ENCODE measurements at places on chromosomes 11 and 22.
A peak's percentile ranks its signal among the peaks of the same experiment; 100 is the strongest.

DNA sequence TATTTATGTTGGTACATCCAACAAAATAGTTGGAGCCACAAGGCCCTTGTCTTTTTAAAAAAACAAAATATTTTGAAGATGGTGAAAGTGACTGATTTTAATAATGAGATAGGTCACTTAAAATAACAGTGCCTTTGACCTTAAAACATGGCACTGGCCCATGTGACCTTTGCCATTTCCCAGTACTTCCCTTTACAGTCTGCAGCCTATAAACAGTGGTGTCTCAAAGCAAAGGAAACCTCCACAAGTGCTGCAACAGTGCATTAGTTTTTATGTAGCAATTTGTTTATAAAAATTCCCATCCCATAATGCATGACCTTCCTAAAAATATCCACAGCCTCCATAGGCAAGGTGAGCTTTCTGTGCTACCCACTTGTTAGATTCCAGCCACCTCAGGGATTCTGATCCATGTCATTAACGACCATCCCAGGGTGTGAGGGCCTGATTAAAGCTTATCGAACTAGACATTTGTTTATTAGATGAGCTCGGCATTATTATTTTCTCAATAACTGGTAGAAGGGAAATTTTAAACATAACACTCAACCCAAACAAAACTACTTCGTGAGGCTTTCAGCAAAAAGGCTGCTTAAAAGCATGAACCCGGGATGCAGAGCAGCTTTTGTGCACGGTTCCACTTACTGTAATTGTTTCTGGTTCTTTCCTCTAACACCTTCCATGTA is 28.0 kb upstream of the CRKL start:
- DNase-seq: no peak

DNA sequence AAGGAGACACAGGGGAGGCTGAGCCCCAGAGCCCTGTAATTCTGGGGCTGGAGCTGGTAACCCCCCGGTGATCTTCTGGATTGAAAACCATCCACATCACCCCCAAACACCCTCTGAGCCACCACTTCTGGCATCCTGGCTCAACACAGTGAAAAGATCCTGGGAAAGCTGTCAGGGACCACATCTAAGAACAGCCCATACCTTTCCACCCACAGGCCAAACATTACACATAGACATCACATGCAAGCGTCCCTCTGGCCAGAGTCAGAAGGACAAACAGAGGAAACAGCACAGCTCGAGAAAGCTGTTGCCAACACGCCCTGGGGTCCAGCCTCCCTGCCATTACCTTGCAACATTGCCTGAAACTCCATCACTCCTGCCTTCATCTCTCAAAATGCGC is 469.5 kb downstream of the SOX6 start:
- DNase-seq: no peak

GRCh38 chr11:86124251-86125233 is 55.7 kb upstream of the PICALM start:
- DNase-seq: no peak

DNA sequence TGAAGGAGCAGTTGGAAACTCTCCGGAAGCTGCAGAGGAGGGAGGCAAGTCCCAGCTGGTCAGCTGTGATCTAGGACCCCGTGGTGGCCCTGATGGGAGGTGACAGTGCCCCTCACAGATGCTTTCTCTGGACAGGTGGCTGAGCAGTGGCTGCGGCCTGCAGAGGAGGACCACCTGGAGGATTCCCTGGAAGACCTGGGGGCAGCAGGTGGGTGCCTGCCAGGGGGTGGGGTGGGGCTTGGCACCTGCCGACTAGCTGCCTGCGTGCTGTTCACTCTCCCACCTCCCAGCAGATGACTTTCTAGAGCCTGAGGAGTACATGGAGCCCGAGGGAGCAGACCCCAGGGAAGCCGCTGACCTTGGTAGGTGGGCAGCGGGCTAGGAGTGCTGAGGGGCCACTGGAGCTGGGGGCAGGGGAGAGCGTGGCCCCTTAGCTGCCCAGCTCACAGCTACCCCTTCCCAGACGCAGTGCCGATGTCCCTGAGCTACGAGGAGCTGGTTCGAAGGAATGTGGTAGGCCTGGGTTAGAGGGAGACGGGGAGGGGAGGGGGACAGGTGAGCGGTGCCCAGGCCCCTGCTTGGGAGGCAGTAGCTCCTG is 3.1 kb downstream of the SCO2 start:
- no peak for DNase-seq

DNA sequence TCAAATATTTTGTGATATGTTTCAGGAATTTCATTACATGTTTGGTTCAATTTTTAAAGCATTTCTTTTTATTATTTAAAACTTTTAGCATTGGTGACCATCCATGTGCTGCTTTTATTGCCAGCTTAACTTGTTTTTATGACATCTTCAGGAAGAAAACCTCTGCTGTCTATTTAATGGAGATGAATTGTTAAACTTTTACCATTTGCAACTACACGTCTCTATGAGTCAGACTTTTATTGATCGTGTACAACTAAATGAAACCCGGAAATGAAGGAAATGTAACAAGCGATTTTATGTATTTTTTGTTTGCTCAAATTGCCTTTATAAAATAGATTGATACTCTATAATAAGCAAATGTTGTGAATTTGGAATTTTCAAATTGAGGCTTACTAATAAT is 113.0 kb downstream of the PTPRJ start:
- DNase-seq: no peak

GRCh38 chr22:20216863-20217499 is 51.1 kb downstream of the RTN4R start:
- DNase-seq: no peak

GRCh38 chr11:70493089-70493474 is 94.8 kb downstream of the CTTN start:
- DNase-seq: no peak

DNA sequence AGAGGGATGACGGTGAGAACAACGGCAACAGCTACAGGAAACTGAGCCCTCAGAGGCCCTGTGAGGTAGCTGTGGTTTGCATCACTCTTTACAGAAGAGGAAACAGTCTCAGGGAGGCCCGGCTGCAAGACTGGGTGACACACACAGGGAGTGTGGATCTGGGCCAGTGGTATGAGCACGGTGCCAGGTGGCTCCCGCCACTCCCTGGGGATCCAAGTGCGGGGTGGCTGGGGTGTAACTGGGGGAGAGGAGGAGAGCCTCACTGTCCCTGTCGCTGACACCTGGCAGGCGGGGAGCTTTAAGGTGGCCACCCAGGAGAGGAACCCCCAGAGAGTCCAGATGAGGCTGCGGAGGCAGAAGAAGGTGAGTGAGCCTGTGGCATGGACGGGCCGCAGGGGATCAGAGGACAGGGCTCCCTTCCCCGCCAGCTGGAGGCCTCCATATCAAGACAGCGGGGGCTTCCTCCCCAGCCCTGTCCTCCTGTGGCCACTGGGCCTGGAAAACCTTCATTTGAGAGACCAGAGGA is 5.6 kb downstream of the RGL4 start:
- peak; percentile 82 for DNase-seq

GRCh38 chr11:27656806-27657483 is 43.3 kb downstream of the BDNF start:
- no peak for DNase-seq

DNA sequence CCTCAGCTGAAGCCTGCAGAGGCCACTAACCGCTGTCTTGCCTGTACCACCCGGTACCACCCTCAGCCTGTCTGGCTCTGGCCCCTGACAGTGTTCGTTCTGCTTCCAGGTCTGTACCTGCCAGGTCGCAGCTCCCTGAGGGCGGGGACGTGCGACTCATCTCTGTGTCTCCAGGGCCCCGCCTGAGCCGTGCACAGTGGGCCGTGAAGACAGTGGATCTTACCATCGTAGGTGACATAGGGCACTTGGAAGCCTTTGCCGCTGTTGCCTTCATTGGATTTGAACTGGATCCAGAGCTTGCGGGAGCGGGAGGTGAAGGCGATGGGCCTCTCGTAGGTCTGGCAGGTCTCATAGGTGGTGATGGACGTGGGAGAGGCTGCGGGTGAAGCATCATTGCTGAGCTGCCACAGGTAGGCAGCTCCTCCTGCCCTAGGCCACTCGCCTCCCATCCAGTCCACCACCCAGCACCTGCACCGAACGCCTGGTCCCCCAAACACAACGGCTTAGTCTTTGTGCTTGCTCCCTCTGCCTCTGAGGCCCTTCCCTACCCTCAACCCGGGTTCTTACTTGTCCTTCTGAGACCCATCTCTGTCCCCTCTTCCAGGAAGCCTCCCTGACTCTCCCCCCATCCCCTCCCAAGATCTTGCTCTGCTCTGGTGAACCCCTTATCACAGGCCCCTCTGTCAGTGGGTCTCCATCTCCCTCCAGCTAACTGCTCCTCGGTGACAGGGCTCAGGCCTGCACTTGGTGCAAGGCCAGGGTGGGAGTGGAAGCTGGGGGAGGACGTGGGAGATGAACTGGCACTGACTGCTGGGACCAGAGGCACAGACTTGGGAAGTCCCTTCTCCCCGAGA is 21.1 kb upstream of the TTLL12 start:
- no peak for DNase-seq

DNA sequence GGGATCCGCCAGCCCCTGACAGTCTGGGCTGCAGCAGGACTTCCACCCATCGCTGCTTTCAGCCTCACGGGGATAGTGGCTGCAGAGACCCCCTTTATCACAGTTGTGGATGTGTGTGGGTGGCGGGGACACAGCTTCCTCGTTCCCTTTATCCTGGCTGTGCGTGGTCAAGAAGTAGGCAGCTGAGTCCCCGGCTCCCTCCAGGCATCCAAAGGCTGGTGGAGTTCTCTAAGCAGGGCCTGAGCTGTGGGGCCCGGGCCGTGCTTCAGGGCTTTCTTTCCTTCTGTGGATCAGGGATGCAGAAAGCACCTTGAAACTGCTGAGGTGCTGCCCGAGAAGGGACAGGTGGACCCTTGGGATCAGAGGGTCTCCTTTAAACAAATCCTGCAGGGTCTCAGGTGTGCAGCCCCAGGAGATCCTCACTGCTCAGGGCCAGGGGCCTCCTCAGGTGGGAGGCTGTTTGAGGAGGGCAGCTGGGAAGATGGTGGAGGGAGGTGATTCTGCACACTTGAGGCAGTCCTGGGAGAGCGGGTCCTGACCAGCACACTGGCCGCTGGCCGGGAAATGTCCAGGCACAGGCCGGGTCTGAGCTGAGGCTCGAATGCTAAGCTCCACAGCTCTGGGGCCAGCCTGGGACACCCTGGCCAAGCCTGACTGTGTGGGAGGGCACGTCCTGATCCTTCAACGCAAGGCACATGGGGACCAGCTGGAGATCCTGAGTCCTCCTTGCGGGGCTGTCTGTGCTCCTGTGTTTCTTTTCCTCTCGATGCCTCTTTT is 1024.3 kb downstream of the BRD1 start:
- DNase-seq: no peak

DNA sequence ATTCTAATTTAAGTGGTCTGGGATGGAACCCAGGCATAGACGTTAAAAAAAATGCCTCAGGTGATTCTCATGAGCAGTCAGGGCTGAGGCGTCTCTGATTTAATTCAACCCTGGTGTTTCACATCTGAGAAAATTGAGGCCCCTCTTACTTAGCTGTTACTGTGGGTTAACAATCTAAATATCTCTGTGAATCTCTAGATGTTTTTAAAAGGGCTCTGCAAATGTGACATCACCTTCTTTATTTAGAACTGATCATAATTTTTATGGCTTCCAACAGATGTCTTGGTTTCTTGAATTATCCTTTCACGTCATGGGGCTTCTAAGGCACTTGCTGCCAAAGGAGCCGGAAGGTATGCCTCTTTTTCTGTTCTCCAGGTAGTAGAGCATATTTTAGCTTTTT is 76.1 kb upstream of the LIN7C start:
- no peak for DNase-seq

- no peak for DNase-seq
Measured at GRCh38 chr11:100602716-100603115, 84.4 kb upstream of the ARHGAP42 start.

GRCh38 chr22:39089928-39090327 is 7.1 kb upstream of the APOBEC3H start:
- DNase-seq: no peak

- no peak for DNase-seq
Measured at GRCh38 chr11:61850687-61851086, 22.6 kb downstream of the FADS2 start.

- DNase-seq: no peak
Measured at GRCh38 chr22:42131562-42131961, 952 bp upstream of the CYP2D6 start.

GRCh38 chr11:30314625-30315024 is 8.3 kb upstream of the ARL14EP start:
- no peak for DNase-seq

GRCh38 chr11:9267680-9268079 is 2.5 kb upstream of the DENND5A start:
- no peak for DNase-seq

DNA sequence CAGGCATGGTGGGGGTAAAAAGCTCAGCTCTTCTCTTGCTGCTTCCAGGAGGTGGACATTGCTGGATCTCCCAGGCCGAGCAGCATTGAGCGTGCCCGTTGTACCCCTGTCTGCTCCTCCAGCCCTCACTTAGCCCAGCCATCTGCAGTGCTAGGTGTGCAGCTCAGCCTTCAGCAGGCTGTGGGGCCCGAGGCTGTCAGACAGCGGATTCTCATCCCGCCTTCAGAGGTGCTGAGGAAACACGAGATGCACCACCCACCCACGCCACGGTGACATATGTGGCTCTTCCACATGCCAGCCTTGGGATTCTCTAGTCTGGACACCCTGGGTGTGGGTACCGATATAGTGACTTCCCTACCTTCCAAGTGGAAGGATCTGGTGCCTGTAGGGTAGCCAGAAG is 48.9 kb upstream of the NECTIN1 start:
- DNase-seq: no peak

GRCh38 chr22:44107340-44107739 is 73.4 kb upstream of the PARVG start:
- DNase-seq: no peak

DNA sequence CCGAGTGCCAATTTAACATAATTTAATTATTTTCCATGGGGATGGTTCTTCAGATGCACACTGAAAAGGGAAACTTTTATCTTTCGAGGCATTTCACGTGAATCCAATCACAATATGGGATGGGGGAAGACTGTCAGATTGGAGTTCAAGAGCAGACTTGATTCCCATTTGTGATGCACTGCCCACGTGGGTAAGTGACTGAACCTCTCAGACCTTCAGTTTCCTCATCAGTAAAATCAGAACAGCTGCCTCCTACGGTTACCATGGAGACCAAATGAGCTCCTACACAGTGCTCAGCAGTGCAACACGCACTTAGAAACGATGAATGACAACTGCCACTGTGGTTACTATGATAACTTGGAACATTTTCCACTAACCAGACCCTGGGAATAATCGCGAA is 21.7 kb downstream of the KIAA0930 start:
- peak; percentile 23 for DNase-seq

GRCh38 chr11:124285610-124286344 is 28.0 kb downstream of the OR8D1 start:
- no peak for DNase-seq

- no peak for DNase-seq
Measured at GRCh38 chr11:17852246-17852645, 117.7 kb downstream of the KCNC1 start.

DNA sequence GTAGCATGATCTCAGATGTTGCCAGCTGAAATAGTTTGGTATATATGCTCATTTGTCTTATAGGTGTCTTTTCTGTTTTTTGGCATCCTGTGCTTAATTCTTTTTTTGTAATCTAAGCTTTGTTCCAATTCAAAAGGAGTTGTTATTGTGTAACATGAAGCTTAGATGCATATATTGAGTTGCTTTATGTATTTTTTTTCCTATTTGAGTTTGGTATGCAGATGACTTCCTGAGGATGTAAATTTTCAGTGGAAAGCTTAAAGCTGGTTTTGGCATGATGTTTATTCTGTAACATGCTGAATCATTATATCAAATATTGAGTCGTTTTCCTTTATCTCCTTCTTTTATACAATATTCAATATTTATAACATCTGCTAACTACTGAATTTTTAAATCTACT is 69.4 kb downstream of the DDX10 start:
- no peak for DNase-seq
